ENCODE measurements at places on chromosomes 2 and 18.

- no peak for DNase-seq
These were observed 322.3 kb upstream of the EPAS1 start for GRCh38 chr2:45974762-45975408.

DNA sequence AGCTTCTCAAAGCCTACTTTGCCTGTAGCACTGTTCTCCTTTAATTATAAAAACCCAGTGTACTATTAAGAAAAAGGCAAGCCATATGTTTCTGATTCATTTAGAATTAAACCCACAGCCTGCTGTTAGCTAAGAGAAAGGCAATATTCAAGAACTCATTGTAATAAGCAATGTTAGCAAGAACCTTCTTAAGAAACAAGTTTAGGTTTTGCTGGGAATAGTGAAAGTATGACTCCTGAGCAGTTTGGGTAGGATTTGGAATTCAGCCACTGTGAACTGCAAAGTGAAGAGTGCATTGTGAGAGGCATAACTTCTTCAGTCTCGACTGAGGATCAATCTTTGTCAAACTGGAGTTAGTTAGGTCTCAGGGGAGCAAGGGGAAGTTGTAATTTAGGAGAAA lies 206.5 kb upstream of the NT5C1B start:
- DNase-seq = no peak

- no peak for DNase-seq
These were observed 188.3 kb downstream of the ETAA1 start for GRCh38 chr2:67585400-67585799.

- no peak for DNase-seq
These were observed 5.9 kb upstream of the LGALSL start for GRCh38 chr2:64448041-64448426.

DNA sequence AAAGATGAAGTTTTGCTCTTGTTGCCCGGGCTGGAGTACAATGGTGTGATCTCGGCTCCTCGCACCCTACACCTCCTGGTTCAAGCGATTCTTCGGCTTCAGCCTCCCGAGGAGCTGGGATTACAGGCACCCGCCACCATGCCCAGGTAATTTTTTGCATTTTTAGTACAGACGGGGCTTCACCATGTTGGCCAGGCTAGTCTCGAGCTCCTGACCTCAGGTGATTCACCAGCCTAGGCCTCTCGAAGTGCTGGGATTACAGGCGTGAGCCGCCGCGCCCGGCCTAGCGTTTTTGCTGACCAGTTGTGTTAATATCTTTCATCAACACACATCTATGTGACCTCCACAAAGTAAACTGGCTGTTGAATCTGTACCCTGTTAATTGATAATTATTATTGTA lies 49.4 kb upstream of the KLHL14 start:
- no peak for DNase-seq

DNA sequence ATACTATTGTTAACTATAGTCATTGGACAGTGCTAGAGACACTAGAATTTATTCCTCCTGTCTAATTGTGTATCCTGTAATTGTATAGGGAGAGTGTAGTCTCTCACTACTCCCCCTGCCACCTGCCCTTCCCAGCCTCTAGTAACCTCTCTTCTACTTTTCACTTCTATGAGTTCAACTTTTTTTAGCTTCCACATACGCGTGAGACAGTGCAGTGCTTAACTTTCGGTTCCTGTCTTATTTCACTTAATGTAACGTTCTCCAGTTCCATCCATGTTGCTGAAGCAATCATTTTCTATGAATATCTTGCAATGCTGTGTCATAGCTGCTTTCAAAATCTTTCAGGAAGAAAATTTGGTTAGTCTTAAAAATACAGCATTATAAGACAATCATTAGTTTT lies 22.8 kb upstream of the RUFY4 start:
- no peak for DNase-seq

DNA sequence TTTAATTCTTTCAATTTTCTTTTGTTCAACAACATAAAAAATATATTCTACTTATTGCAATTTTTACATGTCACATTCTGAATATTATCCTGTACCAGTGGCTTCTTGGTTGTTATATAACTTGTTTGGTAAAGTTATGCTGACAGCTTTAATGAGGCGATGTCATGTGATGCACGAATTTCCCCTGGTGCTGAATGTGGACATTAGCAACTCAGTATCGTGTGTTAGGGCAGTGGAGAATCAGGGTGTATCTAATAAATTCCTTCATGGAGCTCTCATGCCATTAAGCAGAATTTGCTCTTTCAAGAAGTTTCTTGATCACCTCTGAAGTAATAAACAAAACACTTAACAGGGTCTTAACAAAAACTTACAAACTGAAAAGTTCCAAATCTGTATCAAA lies 99.6 kb upstream of the DNMT3A start:
- DNase-seq = no peak

DNA sequence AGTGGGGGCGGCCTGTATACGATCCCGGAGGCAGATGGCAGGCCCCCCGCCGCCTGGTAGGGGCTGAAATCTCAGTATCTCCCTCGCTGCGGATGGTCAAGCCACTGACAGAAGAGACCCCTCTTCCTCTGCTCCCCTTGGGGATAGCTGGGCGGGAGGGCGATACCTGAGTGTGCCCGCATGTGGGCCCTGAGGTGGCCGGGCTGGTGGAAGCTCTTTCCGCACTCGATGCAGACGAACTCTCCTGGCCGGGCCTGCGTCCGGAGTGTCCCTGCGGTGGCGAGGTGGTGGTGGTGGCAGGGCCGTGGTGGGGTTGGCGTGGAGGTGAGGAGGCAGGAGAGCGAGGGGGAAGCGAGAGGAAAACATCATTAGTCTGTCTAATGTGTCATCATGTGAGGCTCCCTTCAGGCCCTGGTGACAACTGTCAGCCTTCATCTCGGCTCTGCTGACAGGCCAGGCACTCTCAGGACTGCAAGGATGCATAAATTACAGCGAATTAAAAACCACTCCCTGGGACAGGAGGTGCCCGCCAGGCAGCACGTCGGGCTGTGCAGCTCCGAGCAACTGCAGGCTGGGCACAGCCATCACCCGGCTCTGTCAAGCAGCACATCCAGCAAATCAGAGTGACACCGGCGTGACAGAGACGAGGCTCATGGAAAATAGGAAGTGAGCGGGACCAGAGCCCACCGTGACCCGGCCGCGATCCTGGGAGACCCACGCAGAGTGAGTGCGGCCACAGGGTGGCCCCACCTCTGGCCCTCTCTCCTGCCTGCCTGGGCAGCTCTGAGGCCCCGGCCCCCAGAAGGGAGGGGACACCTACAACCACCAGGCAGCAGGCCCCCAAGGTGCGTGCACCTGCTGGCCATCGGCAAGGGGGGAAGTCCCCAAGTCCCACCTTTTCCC lies 123.5 kb downstream of the ZNF516 start:
- DNase-seq = no peak

DNA sequence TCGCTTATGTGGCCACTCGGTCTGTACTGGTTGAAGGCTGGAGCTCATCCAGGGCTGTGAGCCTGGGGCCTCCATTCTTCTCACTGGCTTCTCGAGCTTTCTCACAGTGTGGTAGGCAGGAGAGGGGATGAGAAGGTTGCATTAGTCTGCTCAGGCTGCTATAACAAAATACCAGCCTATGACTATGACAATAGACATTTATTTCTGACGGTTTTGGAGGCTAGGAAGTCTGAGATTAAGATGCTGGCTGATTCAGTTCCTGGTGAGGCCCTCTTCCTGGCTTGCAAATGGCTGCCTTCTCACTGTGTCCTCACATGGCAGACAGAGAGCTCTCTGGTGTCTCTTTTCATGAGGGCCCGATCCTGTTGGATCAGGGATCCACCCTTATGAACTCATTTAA lies 6.2 kb upstream of the STK25 start:
- no peak for DNase-seq

DNA sequence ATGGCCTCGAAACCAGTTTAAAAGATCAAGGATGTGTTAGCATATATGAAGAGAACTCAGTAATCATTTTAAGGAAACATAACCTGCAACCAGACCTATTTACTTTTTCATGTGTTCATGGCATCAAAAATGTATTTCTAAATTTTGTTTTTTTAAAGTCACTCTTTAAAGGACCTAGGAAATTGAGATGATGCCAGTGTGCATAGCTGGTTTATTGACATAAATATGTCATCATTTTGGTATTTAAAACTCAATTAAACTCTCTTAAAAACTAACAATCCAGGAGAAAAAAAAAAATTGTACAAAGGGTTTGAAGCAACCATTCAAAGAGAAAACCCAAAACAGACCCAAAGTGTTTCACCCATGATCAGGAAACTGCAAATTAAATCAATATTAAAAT lies 198.9 kb upstream of the RND3 start:
- DNase-seq = no peak

DNA sequence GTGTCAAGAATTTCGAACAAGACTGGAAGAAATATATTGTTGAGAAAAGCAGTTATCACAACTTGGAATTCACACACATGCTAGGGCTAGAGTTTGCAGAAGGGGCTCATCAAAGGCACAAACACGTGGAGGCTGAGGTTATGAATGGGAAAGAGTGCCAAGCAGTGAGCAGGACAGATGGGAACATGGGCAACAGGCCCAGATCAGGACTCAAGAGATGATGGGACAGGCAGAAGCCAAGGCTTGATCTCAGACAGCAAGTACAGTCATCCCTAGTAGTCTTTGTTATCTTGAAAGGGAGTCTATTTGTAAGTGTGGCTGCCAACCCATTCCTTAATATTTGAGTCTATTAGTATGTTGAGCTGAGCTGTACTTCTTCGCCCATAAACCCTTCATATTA lies 22.2 kb upstream of the EPC2 start:
- DNase-seq = no peak

DNA sequence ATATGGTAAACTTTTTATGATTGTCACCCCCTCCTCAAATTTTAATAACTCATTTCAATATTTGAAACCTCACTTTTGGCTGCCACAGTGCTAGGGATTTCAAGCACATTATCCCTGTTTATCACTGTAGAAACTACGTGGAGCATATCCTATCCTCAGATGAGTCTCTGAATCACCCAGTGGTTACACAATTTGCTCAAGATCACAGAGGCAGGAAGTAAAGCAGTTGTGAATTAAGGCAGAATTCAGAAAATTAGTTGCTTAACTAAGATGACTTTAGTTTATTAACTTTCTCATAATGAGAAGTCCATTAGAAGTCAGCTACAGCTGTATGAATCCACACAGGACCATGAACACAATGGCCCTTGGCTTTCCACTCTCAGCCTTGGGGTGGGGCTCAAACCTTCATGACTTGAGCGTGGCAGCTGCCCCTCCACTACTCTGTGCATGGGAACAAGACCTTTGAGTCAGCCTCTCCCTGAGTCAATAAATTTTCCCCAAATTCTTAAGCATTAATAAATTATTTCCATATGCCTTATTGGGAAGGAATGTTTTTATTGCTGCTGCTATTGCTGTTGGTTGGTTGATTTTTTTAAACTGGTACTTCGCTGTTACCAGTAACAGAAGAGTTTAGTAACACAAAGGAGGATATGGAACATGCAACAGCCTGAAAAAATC lies 369.0 kb downstream of the CBLN2 start:
- no peak for DNase-seq

DNA sequence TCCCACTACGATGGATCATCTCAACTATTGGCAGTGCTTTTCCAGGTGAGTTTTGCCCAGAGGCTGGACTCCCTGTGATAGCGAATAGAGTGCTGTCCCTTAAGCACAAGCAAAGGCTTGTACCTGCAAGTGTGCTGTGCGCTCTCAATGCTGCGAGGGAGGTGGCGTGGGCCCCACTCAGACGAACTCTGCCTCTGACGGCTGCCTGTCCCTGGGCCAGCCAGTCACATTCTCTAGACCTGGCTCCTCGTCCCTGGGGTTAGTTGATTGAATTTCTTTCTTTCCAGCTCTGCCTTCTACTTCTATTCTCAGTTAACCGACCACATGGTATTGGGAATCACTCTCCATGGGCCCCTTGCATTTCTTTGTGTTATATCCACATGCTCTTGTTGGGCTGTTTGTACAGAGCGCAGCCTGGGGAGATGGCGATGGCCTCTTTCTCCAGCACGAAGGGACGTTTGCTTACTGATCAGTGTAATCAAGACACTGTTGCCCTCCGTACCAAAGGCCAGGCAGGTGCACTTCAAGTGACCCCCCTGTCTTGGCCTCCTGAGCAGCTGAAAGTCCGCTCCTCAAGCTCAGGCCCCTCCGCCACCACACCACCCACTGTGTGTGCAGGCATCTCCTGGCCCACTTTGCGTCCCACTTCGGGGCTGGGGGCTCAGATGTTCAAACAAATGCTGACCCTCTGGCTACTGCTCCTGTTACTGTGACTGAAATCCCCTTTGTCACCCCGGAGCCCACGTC lies 151.3 kb downstream of the ZNF236 start:
- DNase-seq = no peak

DNA sequence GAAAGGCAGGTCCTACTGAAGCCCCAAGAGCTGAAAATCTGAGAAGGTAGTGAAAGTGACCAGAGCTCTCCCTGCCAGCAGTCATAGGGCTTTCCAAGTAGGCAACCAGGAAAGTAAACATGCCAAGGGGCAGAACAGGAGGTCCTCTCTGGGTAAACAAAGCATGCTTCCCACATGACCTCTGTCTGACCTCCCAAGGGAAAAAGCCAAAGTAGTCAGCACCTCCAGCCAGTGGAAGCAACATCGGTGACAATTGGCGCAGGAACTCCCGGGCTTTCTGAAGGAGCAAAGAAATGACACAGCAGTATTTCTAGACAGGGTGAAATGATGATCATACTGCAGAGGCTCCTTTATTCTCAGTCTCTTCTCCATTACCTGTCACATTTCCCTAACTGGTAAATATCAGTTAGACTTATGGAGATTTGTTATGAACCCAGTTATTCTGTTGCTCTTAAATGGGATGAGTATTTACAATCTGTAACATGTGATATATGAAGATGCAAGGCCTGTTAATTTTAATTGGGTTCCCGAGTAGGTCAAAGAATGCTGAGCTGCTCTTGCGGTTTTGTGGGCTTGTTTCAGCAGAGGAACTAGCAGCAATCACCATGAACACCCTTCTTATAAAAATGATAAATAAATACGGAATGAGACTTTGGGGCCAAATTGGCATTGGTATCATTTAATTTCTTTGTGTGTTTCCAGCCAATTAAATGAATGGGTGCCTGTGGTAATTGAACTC lies 321.0 kb downstream of the RND3 start:
- no peak for DNase-seq

GRCh38 chr18:64405161-64405560 lies 256.3 kb upstream of the LINC00305 start:
- no peak for DNase-seq

DNA sequence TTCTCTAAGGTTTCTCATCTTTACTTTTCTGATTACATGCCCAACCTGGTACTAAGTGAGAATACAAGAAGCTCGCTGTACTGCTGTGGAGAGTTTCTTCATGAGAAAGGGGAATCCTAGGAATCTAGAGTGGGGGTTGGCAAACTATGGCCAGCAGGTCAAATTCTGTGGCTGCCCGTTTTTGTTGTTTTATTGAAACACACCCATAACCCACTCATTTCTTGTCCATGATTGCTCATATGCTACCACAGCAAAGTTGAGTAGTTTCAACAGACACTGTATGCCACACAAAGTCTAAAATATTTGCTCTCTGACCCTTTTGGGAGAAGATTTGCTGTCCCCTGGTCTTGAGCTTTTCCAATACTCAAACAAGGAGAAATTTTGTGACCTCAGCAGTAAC lies 58.8 kb downstream of the C2orf74 start:
- no peak for DNase-seq

DNA sequence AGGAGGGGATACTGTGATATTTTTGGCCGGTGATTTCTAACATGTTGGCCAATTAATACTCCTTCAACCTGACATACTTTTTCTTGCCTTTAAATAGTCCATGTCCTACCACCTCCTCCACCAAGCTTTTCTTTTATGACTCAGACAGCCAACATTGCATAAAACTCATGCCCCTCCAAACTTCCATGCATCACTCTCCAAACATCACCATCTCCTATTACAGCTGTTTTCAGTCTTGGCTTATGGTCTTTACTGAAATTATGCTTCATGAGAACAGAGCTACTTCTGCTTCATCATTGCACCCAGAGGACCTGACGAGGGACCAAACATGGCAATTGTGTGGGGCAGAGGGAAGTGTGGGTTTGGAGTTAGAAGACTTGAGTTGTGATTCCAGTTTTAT lies 305.4 kb downstream of the LPIN1 start:
- DNase-seq = no peak

Data from heart right ventricle (tissue), 16 donors.